Kidney capillary endothelial cell (primary cell): ENCODE measurements at places on chromosomes 1 and 21.
A peak's percentile ranks its signal among the peaks of the same experiment; 100 is the strongest.

GRCh38 chr1:161258439-161259344 lies at the start of gene PCP4L1:
Gene PCP4L1, plus strand, starts transcription at chr1:161258745. Its CDS starts 230 bp downstream, at chr1:161258975.
- DNase-seq, result no peak

- no peak for DNase-seq
These were observed 52.8 kb downstream of the NRIP1 start for GRCh38 chr21:15011967-15012366.

GRCh38 chr1:53371121-53371666 lies 43.3 kb upstream of the LRP8 start:
- DNase-seq, result no peak

GRCh38 chr1:234555390-234556024 lies 54.5 kb downstream of the IRF2BP2 start:
- no peak for DNase-seq

GRCh38 chr1:59223198-59223597 lies 73.7 kb upstream of the FGGY start:
- no peak for DNase-seq

DNA sequence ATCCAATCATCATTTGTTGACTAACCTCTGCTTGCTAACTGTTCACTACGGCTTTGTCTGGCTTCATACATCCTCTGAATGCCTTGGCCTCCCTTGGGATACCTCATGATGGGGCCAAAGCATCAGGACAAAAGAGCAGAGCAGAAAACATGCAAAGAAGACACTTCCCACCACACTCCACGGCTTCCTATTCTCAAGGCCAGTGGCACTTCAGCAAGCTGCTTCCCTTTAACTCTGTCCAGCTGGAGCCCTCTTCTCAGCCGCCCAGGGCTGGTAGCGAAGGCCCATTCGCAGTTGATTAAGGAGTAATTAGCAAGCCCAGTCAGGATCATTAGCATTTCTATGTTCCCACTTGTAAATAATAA lies 224.3 kb upstream of the FGGY start:
- peak; percentile 68 for DNase-seq
